ENCODE measurements at places on chromosomes 2 and 18.

DNA sequence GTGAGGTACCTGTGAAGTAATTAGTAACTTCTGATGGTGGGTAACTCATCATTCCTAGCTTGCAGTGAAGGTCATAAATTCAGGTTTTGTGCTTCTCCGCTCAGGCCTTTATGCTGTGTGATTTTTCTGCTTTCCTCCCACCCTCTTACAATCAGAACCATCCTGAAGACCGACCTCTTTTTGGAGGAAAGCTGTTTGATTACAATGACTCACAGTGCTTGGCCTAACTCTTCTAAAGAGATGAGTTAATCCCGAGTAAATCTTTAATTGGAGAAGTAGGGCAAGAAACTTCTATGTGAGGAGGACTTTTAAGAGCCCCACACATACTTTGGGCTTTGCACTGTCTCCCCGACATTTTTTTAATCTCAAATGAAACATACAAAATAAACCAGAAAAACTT, 53.1 kb downstream of the TTC27 start:
- DNase-seq: no peak

- DNase-seq: no peak
Measured at GRCh38 chr2:221465776-221466175, 106.3 kb downstream of the EPHA4 start.

DNA sequence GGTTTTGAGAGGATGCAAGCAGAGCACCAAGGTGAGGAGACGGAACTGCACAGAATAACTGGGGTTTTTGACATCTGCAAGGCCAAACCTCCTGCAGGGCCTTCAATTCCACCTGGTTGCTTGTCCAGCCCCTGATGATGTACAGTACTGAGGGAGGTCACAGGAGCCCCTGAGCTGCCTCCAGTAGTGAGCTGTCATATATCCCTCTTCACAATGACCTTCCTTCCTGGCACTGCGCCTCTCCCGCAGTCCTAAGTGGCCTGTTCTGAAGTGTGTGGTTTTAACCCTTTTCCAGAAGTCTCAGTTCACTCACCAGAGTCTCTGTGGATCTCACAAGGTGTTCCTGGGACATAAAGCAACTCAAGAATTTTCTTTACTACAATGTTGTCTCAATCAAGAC, 45.3 kb downstream of the LRRTM1 start:
- no peak for DNase-seq

DNA sequence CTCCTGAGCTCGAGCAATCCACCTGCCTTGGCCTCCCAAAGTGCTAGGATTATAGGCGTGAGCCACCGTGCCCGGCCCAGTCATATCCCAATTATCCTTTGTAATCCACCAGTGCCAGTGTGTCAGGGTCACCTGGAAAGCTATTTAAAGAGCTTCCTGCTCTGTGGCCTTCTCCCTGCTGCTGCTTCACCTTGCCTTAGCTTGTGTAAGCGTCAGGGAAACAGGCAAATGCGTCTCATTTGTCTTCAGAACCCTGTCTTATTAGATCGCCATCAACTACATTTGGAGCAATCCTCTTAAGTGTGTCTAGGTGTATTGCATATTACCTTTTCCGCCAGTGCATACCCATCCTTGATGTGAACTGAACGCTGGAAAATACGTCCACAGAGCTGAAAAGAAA, 10.2 kb downstream of the KIF5C start:
- DNase-seq: no peak

DNA sequence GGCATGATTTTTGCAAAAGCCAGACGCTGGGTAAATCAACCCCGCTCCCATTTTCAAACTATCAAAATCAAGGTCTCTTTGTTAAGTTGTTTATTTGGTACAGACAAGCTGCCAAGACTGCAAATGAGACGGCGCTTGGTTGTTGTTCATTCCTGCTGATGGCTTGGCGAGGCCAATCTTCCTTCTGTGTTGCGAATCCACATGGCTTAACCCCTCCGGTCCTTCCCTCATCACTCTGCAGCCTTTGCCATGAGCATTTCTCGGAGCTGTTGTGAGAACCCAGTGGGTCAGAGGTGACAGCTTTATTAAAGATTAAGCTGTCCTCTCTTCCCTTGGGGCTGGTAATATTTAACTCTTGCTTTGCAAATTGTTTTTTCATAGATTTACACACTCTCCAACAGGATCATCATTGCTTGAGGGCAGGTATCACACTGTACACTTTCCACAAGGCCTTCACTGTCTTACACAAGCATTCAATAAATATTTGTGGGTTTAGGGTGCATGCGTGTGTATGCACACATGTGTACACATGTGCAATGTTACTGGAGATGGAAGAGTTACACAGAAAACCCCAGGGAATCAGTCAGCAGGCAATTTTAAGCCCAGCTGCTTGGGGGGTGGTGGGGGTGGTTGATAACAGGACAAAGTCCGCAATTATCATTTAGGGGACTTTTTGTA, 27.8 kb upstream of the KCNF1 start:
- no peak for DNase-seq

- DNase-seq: peak; percentile 32
Measured at GRCh38 chr2:3728104-3729054, 25.0 kb downstream of the DCDC2C start.

DNA sequence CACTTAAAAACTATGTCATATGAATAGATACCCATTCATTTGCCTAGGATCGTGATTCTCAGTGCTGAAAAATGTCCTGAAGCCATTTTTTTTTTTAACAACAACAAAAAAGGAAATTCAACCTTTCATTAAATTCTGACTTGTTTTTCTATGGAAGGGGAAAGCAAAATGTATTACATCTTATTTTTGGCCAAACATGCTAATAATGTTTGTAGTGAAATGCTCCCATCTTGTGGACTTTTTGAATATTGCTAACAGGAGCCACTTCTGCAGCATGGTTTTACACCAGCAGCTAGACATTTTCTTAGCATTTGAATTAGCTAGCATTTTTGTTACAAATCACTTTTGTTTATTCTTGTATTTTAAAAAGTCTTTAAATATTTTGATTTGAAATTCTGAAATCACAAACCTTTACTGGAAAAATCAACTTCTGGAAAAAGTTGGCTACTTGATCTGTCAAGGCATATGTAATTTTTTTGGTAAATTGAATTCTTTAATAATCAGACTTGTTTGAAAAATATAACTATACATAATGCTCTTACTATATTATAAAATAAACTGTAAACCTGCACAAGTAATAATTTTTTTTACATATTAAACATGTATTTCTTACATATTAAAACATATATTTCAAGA, 75.8 kb downstream of the KIDINS220 start:
- DNase-seq: peak; percentile 21

DNA sequence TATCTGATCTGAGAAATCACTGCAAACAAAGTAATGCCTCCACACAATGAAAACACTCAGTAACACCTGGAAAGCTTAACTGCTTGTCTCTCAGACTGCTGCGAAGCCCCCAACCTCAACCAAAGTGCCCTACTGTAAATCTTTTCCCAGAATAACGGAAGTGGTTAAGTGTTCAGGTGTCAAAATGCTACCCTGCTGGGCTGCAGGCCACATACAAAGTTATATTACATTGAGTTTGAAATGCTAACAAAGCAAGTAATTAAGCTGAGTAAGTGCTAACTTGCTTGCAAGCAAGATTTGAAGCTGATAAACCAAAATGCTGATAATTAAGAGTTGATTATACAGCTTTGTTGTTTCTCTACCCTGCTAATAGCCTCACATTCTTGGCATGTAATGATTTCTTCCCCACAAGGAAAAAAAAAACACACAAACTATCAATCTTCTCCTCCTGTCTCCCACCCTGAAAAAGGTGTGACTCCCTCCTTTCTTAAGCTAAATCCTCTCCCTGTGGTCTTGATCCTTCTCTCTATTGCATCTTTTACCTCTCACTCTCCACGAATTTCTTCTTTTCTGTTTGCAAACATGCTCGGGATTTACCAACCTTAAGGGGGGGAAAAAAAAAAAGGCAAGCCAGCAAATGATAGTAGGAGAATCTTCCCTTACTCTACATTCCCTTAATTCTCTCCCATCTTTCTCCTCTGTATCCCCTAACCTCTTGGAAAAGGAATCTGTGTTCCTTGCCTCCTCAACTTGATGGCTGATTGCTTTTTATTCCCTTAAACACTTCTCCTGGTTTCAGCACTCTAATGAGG, 266.8 kb upstream of the SIX3 start:
- DNase-seq: no peak

GRCh38 chr18:50143886-50144285, 51.1 kb downstream of the MYO5B start:
- no peak for DNase-seq

DNA sequence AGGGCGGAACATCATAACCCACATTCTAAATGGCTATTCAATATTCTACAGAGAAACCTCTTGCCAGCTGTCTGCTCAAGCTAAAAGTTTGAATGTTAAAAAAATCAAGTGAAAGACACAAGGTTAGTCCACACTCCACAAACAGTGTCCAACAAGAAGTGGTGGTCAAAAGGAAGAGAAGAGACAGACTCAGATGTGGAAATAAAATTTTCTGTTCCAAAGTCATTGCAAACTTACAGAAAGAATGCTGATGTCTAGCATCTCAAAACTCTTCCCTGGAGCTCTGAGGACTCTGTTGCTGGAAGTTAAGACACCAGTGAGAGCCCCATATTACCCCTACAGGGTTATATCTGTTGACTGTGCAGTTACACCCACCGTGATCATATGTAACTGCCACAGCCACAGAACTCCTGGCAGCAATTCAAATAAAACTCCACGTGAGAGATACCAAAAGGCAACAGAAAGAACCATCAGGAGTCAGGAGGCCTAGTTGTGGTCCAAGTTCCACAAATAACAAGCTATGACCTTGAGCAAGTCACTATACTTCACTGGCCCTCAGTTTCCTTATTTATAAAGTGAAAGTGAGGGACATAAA, 60.9 kb downstream of the AAK1 start:
- DNase-seq: peak; percentile 56

GRCh38 chr2:199744724-199745123, 106.3 kb downstream of the FTCDNL1 start:
- no peak for DNase-seq

DNA sequence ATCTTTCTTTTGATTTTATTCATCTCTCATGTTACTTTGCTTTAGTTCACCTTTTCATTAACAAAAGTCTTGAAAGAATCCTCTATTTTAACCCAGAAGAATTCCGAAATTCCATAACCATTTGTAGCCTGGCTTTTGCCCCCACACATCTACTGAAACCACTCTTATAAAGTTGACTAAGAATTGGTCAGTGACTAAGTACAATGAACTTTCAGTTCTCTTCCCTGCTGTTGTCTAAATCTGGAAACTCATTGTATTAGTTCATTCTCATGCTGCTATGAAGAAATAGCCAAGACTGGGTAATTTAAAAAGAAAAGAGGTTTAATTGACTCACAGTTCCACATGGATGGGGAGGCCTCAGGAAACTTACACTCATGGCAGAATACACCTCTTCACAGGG, 49.9 kb upstream of the PNPT1 start:
- DNase-seq: peak; percentile 22

- no peak for DNase-seq
Measured at GRCh38 chr2:240623531-240624010, 1.7 kb upstream of the GPR35 start.

- DNase-seq: no peak
Measured at GRCh38 chr18:76963936-76964335, 141.6 kb downstream of the ZNF236 start.

- no peak for DNase-seq
Measured at GRCh38 chr2:10169053-10169578, 46.6 kb downstream of the RRM2 start.

DNA sequence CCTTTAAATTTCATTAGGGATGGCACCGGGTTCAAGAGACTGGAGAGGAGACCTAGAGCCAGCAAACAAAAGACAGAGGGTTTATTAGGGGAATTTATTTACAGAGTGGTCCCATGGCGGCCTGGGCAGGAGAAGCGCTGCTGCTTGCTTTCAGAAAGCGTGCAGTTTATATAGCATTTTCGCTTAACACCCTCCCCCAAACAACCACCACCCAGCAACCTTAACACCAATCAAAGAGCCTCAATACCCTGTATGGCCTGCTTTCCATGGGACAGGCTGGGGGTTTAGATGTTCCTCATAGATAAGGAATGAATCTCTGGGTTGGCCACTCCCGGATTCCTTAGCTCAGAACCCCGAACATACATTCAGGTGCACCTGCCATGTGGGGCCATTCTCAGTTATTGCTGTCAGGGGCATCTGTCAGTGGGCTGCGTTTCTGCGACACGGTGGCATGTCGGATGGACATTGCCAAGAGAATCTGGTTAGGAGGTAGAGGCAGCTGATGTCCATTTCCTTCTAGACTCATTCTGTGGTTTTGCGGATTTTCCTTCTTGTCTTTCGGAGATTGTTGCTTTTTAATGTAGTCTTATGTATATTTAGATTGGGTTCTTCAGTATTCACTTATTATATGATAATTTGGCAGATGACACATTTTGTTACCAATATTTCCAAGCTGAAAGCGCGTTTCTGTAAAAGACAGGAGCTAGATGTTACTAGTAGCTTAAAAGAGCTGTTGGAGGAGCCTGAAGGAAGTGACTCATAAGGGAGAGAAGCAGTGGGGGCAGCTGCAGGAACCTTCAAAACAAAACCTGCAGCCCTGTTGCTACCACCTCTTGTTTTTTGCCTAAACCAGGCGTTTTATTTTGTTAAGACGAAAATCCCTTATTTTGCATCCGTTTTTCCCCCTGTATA, 7.2 kb downstream of the AGAP1 start:
- peak; percentile 64 for DNase-seq

GRCh38 chr2:139031722-139032121, 251.5 kb upstream of the NXPH2 start:
- peak; percentile 3 for DNase-seq

- DNase-seq: no peak
Measured at GRCh38 chr2:191611614-191612013, 66.3 kb upstream of the NABP1 start.

GRCh38 chr2:154375579-154375931, 322.9 kb upstream of the KCNJ3 start:
- DNase-seq: no peak

DNA sequence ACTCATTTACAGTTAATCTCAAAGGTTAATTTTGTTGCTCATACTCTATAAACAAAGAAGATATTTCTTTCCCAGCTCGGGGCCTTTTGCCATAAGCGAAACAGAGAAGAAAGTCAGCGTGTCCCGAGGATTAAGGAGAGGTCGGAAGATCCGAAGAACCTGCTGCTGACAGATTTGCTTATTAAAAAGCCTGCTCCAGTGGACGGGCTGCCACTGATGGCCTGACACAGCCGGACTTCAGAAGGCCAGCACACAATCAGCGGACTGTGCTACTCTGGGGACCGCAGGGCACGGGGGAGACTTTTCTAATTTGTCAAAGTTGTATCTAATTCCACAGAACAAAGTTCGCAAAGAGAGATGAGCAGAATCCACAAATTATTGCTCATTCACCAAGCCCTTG, 315.4 kb downstream of the ETAA1 start:
- no peak for DNase-seq

DNA sequence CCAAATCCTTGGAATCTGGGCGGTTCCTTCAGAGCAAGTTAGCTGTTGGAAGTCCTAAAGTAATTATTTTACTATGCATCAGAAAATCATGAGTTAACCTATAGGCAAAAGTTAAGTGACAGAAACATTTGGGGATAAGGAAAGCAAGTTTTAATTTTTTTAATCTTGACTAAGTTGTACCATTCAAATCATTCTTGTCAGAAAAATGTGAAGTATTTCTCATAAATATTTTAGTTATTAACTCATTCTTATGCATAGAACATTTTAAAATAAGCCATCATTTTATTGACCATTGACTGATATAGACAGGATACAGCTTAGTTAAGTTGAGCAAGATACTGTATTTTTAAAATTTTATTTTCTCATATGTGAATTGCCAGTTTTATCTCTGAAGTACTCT, 98.2 kb upstream of the FOSL2 start:
- DNase-seq: no peak

All from brain microvascular endothelial cell (primary cell).